CD4-positive, CD25-positive, alpha-beta regulatory T cell (primary cell): ENCODE measurements at places on chromosomes 5 and 9.

DNA sequence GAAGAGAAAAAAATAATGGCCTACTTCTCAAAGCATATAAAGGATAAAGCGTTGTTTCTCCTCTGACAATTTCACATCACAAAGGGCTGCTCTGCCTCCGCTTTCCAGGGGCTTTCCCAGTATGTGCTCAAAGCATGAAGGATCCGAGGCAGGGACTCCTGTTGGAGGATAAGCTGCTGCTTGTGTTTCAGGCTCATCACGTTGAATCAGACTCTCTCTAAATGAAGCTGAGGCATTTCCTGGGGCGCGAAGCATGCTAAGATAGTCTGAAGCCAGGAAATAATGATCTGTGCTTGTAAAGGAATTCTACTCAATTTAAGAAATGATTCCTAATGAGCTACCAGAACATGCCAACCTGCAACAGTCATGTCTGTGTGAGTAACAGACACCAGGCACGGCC, 97.5 kb downstream of the MARCHF11 start:
- no peak for DNase-seq

DNA sequence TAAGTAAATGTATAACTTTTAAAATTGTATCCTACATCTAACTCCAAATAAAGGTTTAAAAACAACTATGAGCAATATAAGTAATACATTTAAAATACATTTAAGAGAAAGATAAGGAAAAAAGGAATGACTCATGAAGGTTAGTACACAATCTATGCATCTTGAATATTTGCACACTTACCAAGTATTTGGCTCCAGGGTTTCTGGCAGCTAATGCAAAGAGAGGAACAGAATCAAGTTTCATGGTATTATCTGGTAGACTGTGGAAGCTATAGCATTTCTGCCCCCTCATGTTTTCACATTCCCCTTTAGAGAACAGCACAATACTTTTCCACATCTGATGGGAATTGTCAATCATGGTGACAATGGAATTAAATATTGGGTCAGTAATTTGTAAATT, 132.1 kb downstream of the COX7C start:
- DNase-seq, result no peak

DNA sequence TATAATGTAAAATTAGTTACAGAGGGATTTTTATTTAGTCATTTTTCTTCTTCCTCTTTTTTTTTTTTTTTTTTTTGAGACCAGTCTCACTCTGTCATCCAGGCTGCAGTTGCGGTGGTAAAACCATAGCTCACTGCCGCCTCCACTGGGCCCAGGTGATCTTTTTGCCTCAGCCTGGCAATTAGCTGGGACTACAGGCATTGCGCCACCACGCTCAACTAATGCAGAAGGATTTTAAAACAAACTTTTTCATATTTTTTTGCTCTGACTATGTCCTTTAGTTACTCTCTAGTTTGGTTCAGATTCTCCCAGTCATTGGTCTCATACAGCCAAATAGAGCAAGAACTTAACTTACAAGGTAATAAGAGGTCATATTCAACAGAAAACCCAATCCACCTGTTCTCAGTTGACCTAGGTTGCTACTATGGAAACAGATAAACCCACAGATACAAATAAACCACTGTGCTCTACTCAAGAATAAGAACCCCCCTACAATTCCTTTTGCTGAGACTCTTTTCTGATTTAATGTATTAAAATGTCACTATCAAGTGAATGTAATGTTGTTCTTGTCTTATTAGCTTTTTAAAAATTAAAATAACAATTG, 50.1 kb upstream of the TTC39B start:
- peak; percentile 9 for DNase-seq

DNA sequence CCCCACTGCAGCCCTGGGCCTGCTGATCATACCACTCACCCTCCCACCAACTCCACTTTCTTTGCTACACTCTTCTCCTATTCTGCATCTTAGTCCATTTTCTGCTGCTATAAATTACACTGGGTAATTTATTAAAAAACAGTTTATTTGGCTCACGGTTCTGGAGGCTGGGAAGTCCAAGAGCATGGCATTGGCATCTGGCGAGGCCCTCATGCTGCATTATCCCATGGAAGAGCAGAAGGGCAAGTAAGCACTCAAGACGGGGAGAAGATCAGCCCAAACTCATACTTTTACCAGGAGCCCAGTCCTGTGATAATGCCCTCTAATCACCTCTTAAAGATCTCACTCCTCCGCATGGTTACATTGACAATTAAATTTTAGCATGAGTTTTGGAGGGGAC, 9.4 kb downstream of the GLIPR2 start:
- no peak for DNase-seq

- DNase-seq, result no peak
Measured at GRCh38 chr5:74539986-74540385, 100.5 kb downstream of the ENC1 start.

- DNase-seq, result no peak
Measured at GRCh38 chr9:71552480-71552879, 215.8 kb downstream of the CEMIP2 start.

- no peak for DNase-seq
Measured at GRCh38 chr5:35861718-35862117, 5.0 kb downstream of the IL7R start.

GRCh38 chr5:40904994-40905306, 4.3 kb upstream of the C7 start:
- DNase-seq, result no peak
